NCI-H2171 treated with DMSO at 0.1 percent for 48 hours (cell line): ENCODE measurements at places on chromosomes 11 and 22.

DNA sequence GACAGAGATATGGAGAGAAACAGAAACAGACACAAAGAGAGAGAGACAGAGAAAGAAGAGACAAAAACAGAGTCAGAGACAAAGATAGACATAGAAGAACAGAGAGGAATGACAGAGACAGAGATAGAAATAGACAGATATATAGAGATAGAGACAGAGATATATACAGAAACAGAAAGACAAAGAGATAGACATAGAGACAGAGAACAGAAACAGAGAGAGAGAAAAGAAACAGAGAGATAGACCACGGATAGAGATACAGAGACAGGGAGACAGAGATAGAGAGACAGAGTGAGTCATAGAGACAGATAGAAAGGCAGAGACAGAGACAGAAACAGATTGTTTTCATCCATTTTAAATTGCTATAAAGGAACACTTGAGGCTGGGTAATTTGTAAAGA is 12.3 kb upstream of the MPEG1 start:
- DNase-seq = no peak

- no peak for DNase-seq
Observed at GRCh38 chr11:105701098-105701497, 91.2 kb downstream of the GRIA4 start.

GRCh38 chr11:2700415-2701211 is 819 bp upstream of the KCNQ1OT1 start:
- DNase-seq = no peak

- no peak for DNase-seq
Observed at GRCh38 chr11:113728814-113729213, 22.7 kb upstream of the TMPRSS5 start.

DNA sequence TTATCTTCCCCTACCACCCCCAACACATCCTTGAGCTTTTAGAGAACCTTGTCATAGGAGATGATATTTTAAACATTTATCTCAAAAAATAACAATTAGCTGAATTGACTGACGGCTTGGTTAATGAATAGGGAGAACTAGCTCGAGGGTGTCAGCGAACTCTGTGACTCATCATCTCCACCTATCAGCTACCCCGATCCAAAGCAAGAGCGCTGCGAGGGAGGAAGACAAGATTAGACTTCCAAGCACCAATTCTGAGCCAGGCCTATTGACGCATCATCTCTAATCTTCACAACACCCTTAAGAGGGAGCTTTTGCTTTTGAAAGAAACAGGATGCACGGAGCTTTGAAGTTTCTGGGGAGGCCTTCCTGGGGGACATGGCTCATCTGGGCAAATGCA is 51.0 kb upstream of the GALNT18 start:
- DNase-seq = no peak

DNA sequence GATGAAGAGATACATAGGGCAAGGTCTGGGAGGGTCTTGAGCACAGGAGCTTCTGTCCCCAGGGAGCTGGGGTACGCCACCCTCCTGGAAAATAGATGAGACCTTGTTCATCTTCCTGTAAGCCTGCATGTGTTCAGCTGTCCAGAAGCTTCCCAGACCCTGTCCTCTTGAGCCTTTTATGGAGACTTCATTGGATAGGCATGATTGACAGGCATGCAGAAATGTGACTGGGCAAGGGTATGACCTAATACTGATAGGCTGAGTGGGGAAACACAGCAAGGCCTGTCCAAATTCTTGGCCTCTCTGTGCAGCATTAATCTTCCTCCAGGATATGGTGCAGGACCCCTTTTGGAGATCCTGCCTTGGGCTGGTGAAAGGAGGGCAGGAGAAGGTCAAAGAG is 15.7 kb downstream of the ARCN1 start:
- DNase-seq = no peak

DNA sequence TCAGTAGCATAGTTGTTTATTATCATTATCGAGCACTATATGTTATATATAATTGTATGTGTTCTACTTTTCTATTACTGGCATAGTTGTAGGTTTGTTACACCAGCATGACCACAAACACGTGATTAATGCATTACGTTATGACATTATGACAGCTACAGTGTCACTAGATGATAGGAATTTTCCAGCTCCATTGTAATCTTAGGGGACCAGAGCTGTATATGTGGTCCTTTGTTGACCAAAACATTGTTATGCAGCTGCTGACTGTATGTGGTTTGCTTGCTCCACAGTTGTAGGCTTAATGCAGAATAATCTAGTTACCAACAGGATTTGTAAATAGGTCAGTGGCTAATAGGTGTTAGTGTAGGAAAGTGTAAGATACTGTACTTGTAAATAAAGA is 66.1 kb downstream of the HSD17B12 start:
- no peak for DNase-seq

DNA sequence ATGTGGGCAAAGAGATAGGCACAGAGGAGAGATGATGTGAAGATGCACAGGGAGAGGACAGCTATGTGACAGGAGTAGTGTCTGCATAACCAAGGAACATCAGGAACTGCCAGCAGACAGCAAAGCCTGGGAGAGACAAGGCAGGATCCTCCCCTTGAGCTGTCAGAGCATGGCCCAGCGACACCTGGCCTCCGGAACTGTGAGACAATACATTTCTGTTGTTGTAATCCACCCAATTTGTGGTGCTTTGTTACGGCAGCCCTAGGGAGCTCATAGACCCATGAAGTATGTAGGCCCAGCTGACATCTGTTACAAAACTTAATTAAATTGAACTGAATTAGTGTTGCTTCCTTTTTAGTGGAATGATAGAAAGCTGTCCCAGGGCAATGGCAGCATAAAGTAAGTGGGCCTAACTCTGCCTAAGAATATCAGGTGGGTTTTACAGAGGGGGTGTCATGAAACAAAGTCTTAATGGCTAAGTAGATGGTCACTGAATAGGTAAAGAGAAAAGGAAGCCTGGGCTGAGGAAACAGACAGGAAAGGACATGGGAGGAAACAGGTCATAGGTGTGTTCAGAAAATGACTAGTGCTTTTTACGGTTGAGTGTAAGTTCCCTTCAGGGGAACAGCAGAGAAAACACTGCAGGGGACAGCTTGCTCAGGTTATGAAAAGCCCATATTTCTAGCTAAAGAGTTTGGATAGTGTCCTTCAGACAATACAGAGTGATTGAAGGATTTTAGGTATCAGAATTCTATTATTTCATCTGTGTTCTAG is 24.8 kb downstream of the RASSF10 start:
- peak; percentile 44 for DNase-seq

- DNase-seq = no peak
Observed at GRCh38 chr11:105040703-105041102, 4.4 kb downstream of the CARD16 start.

DNA sequence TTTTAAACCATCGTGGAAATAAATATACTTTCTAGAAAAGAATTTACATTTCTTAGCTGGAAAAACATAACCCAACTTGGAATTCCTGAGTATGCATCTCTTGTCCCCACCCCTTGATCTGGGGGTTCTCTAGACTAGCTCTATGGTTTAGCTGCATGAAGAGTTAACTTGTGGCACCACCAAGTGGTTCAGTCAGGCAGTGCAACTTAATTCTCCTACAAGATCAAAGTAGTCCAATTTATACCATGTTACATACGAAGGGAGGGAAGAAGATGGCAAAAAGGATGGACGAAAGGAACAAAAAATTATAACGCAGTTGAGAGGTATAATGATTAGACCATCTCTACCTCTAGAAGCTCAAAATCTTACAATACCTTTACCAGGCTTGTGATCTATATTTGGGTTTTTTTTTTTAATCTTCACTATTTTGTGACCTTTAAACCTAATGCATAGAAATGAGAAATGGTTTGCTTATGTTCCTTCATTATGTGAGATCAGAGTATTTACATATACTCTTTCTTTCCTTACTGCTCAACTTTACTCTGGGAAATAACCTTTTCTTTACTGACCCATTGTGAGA is 28.5 kb upstream of the ALKBH3 start:
- peak; percentile 56 for DNase-seq

GRCh38 chr11:111718436-111718835 is 47.8 kb downstream of the PPP2R1B start:
- no peak for DNase-seq

GRCh38 chr22:34973926-34974325 is 92.0 kb upstream of the ISX start:
- no peak for DNase-seq

DNA sequence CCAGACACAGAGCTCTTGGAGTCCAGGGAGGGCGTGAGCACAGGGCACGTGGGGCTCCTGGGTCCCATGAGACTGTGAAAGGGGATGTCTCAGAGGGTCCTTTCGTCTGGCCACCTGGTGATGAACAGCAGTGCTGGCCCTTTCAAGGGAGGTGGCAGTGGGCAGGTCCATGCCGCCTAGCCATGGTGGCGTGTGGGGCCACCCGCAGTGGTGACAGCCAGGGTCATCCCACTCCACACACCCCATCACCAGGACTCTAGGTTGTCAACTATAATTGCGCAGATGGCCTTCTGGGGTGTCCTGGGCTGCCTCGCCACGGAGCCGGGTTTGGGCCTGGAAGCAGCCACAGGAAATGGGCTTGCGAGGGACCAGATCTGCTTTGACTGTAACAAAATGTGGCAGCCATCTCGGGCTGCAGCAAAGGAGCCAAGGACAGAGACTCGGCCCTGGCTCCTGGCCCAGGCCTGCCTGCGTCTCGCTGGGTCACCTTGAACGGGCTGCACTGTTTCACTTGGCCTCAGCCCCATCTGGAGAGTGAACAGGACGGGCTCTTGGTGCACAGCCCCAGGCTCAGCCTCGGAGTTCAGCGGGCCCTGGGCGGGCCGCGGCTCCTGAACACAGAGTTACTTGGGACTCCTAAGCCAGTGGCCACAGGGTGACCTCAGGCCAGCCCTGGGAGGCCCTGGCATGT is 1350.5 kb downstream of the BRD1 start:
- no peak for DNase-seq

DNA sequence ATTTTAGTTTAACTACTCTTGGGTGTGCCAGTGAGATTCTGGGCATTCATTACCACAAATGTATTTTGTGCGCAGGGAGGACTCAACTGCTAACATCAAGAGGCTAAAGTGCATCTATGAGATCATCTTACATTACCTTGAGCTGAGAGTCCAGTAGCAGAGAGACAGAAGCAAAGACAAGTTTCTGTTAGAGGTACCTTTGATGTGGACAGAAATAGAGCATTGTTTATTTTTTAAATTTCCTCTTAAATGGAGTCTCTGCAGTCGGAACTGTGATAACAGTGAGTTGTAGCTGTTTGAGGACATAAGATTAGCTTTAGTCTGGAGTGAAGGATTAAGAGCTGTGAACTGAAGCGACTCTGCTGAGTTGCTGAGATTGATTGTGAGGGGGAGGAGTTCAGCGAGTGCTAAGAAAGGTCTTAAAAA is 297.0 kb downstream of the CADM1 start:
- DNase-seq = no peak

GRCh38 chr11:122246874-122247273 is 130.9 kb upstream of the BLID start:
- no peak for DNase-seq

DNA sequence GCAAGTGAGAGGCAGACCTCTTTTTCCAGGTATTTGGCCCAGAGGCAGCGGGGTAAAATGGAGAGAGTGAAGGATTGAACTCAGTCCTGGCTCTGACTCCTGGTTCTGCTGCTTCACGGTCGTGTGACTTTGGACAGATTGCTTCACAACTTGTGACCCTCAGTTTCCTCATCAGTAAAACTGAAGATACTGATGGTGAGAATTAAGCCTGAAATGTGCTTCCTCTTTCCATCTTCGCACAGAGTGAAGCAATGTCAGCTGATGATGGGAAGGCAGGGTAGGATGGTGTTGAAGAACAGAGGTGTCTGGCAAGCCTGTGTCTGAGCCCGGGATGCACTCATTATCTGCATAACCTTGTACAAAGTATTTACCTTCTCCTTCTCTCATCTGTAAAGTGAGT is 59.0 kb downstream of the UBASH3B start:
- no peak for DNase-seq

DNA sequence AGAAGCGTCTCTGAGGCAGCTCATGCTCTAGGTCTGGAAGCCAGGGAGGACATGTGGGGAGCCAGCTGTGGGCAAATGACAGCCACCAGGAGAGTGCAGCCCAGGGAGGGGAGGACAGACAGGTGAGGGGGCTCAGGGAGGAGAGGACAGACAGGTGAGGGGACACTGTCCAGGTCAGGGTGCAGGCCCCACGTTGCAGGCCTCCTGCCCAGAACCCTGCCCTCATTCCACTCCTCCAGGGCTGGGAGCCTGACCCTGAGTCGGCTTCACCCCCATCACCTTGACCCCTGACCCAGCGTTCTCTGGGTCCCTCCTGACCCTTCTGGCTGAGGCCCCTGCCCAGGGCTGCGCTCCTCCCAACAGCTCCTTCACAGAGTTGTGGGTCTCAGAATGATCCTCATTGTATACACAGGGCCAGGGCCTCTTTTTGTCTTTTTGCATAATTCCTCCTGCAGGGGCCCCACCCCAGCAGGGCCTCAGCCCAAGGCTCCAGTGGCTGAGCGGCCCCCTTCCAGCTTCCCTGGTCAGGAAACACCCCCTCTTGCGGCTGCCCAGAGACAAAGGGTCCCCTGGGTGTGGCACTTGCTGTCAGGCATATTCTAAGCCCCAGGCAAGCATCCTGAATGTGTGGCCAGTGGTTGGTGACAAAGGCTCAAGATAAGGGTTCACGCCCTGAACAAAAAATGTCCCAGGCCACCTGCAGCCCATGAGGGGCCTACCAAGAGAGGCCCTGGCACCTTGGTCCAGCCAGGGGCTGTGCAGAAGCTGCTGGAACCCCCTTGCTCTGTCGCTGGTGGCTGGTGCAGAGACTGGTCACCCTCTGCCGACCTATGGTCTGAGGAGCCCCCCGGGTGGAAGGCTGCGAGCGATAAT is 853.0 kb downstream of the BRD1 start:
- no peak for DNase-seq

DNA sequence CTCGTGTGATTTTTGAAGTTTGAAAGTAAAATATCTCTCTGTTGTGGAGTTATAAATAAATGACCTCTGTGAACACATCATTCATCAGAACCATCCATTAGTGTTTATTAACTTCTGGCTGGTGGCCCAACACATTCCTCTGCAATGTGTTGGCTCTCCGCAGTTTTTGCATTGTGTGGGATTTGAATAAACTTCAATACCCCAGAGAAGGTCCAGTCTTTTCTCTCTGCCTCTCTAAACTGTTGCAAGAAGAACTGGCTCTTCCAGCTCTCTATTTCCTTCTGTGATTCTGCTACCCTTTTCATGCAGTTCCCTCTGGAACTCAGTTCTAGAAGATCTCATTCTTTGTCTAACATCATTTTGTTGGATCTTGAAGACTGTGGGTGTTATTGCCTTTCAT is 125.0 kb upstream of the ARHGAP42 start:
- DNase-seq = no peak
